ENCODE measurements at places on chromosomes 7 and 10.

- no peak for DNase-seq
Measured at GRCh38 chr7:135634191-135634878, 28.0 kb upstream of the STMP1 start.

GRCh38 chr7:27346531-27347275, 104.1 kb downstream of the EVX1 start:
- peak; percentile 23 for DNase-seq

- no peak for DNase-seq
Measured at GRCh38 chr10:112784022-112784461, 166.0 kb upstream of the TCF7L2 start.

- DNase-seq, result no peak
Measured at GRCh38 chr7:31991846-31992245, 78.4 kb downstream of the PDE1C start.

DNA sequence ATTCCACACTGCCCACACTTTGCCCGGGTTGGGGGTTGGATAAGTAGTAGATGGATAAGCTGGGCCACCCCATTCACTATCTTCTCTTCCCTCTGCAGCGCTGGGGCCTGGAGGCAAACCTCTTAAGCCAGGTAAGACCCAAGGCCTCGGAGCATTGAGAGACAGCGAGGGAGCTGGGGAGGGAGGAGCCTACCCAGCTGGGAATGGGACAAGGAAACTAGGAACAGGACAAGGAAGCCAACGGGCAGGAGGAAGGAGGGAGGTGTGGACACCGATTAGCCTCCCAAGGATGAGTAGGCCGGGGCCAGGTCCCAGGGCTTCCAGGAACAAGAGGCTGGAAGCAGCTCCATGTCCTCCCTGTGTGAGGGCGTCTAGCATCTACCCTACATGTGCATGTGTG, 9.6 kb downstream of the ELN start:
- DNase-seq, result no peak

DNA sequence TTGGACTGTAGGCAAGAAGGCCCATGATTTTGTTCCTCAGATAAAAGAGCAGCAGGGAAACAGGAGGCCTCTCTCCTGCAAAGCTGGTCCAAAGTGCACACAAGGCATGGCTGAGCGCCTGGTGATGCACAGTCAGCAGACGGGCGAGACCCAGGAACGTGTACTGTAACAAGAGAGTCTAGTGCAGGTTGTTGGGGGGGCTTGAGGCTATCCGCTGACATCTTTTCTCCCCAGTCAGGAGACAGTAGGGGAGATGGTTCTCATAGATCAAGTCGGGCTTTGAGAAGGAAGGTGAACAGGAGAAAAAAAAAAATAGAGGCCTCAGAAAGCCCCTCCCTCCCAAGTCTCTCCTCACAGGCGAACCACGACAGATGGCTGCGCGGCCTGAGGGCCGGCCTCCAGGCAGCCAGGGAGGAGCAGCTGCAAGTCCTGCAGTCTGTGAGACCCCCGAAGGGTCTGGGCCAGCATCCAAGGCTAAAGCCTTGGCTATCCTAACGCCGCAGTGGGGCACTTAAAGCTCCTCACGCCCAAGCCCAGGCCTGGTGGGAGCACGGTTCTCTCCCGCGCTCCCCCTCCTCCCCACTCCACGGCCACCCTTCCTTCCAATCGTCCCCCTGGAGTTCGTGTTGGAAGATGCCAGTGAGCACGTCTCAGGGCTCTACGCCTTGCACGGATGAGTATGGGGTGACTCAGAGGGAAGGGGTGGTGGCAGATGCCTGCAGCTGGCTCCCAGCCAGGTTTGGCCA, 68.3 kb downstream of the PRKAG2 start:
- peak; percentile 98 for DNase-seq

GRCh38 chr10:8036506-8037198, 17.8 kb upstream of the GATA3 start:
- DNase-seq, result no peak

DNA sequence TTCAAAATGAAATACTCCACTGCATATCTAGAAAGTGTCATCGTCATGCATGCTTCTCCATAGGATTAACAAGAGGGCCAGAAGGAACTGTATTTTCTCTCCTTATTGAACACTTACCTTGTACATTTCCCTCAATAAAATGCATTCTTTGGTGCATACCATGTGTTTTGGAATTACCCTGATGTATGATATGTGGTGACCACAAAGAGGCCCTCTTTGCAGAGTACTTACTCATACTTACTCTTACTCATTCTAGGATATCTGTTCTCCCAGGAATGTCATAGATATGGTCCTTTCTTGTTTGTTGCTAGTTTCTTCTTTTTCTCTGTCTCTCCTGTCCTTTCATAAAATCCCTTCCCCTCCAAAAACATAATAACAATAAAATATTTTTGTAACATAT, 1087.1 kb upstream of the POT1 start:
- DNase-seq, result no peak

DNA sequence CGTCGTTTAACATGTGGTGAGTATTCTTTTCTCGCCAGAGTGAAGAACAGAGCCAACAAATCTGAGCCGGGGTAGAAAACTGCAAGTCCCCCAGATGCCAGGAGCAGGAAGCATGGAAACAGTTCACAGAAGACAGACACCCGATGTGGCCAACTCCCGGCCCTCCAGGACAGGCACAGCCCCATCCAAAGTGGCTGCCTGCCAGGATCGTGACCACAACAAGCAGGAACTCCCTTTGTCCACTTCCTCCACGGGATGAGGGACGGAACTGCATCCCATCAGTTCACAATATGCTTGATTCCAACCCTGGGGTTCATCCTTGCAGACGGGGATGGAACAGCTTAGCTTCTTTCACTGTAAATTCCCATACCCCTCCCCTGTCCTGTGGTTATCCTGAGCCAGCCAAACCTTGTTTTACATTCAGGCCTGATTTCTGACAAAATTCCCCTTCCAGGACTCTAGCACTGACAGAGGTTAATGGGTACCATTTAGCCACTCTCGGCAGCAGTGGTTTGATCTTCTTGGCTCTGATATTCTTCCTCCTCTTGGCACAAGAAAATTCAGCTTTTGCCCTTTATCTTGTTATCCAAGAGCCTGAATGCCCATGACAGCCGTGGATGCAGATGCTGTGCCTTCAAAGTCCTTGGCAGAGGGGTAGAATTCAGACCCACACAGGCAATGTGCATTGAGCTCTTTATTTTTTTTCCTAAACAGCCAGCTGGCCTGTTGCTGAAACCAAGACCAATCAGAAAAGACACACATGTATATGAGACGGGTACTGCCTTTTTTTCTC, 105.5 kb upstream of the FAM204A start:
- peak; percentile 39 for DNase-seq

GRCh38 chr7:54674891-54675290, 84.1 kb downstream of the SEC61G start:
- DNase-seq, result no peak

- no peak for DNase-seq
Measured at GRCh38 chr7:118311121-118311836, 86.8 kb downstream of the ANKRD7 start.

DNA sequence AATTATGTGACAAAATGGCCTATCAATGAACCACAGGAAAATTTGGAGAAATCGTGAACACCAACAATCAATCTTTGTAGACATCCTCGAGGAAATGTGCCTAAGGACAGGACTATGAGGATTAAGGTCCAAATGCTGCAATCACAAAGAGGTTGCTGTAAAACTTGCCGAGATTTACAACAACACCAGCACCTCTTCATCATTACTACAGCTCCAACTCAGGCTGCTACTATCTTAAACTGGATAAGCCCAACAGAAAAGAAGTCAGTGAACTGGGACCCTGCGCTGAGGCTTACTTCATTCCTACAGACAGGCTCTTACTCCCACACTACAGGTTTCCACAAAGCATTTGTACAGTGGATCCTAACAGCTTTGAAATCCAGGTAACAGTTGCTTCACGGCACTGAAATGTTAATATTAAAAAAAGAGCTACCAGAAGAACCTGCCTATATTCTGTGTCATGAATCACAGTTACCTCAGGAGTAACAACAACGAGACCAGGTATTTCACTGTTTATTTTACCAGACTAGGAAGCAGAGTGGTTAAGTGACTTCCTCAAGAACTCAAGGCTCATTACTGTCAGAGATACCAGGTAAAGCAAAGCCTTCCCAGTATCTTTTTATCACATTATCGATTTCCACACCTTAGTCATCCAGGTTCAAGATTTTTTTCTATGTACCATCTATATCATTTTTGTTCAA, 23.9 kb downstream of the CACUL1 start:
- DNase-seq, result no peak

GRCh38 chr10:130221456-130222375, 85.5 kb downstream of the GLRX3 start:
- no peak for DNase-seq

- no peak for DNase-seq
Measured at GRCh38 chr7:6504996-6505395, 46.3 kb downstream of the GRID2IP start.

DNA sequence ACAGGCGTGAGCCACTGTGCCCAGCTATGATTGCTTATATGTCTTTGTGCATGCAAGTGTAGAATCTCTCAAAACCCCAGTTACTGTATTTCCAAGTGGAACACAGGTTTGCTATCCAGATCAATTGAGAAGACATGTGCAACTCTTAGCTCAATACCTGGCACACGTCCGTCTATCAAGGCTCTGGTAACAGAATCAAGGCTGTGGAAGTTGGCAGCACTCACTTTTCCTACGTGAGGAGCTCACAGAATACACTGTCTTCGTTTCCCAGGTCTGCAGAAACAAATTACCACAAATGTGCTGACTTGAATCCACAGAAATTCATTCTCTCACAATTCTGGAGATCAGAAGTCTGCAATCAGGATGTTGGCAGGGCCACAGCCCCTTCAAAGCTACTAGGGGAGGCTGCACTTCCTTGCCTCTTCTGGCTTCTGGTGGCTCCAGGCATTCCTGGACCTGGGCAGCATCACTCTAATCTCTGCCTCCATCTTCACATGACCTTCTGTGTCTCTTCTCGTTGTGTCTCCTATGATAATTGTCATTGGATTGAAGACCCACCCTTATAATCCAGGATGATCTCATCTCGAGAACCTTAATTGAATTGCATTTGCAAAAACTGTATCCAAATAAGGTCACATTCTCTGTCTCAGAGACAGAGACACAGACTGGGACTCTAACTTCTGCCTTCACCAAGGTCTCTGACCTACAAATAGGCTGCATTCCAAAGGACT, 84.8 kb upstream of the C7orf33 start:
- no peak for DNase-seq

DNA sequence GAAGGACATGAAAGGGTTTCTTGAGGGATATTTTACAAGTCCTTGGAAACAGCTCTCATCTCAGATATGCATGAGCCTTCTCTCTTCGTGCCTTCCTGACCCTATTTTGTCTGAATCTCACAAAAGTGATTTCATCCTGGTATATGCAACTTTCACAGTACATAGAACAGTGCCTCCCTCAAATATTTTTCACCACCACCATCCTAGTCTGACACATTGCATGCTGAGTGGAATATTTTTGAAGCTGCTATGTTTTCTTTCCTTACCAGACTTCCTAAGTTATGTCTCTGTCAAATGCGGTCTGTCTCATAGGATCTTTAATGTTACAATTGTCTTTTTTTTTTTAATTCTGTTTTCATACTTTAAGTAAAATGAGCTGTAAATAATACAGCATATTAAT, 673.3 kb upstream of the LRRN3 start:
- DNase-seq, result no peak

DNA sequence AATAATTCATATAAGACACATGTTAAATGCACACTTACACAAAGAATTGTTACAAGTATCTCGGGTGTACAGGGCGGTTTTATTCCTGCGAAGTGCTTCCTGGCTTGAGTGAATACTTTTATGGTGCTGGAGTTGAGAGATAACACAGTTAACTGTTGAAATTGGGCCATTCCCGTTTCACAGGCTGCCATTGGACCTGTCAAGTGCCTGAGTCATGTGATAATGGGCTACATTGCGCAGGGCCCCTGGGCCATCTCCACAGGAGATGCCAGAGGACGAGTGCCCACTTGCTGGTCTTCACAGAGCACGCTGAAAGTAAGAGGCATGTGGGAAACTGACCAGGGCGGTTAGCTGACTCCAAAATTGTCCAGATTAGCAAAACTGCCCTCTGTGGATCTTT, 4.8 kb downstream of the FBH1 start:
- DNase-seq, result no peak

GRCh38 chr7:31108097-31108657, 56.1 kb downstream of the ADCYAP1R1 start:
- DNase-seq, result no peak

- peak; percentile 84 for DNase-seq
Measured at GRCh38 chr7:149690688-149691446, 82.5 kb downstream of the ZNF467 start.

- DNase-seq, result no peak
Measured at GRCh38 chr7:1981878-1982230, 250.9 kb downstream of the MAD1L1 start.
